ENCODE measurements at places on chromosomes 3 and 15.

- no peak for DNase-seq
These were observed 684 bp downstream of the SLTM start for GRCh38 chr15:58932710-58933280.

DNA sequence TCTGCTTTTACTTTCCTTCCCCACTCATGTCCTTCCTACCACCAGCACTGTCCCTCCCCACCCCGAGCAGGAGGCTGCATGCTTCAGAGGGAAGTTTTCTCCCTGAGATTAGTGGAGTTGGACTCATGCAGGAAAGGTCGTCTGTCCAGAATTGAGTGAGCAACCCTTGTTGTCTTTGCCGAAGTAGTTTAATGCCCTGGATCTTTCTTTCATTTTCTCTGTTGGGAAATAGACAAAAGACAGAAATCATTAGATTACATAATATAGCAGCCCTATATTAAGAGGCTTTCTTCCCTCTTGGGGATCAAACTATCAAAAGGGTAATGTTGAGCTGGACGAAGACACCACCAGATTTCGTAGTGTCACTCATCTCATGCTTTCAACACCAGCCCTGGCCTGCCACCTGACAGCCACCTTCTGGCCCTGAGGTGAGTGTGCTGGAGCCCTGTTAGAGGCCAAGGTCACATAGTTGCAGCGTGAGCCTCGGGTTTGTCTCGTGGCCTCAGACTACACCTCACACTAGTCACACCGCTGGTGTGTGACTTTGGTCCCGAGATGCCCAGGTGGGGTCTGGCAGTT, 231.0 kb downstream of the ITPR1 start:
- no peak for DNase-seq

DNA sequence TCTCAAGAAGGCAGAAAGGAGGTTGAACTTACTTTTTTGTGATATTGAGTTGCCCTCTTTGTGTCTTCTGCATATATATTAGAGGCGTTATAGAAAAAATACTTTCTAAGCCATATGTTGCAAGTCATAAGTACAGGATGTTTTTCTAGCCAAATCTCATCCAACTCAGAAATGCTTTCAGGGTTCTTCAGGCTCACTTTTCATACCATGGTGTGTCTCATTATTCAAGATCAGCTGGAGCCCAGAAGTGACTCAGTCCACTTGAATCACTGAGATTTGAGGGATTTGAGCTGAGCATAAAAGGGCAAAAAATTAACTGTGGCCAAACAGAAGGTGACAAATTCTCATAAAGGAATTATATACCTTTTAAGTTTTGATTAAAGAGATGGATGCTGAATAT, 157.3 kb downstream of the WNT5A start:
- no peak for DNase-seq

GRCh38 chr3:128950223-128950938, 43.5 kb downstream of the CFAP92 start:
- DNase-seq: no peak

- no peak for DNase-seq
These were observed 177.4 kb upstream of the TRIM42 start for GRCh38 chr3:140500473-140500872.

- DNase-seq: no peak
These were observed 117.5 kb downstream of the PDCD6IP start for GRCh38 chr3:33915796-33916546.

- DNase-seq: no peak
These were observed 54.8 kb downstream of the RASGRF1 start for GRCh38 chr15:79035814-79036213.

GRCh38 chr3:106018102-106018501, 149.3 kb upstream of the CBLB start:
- no peak for DNase-seq

DNA sequence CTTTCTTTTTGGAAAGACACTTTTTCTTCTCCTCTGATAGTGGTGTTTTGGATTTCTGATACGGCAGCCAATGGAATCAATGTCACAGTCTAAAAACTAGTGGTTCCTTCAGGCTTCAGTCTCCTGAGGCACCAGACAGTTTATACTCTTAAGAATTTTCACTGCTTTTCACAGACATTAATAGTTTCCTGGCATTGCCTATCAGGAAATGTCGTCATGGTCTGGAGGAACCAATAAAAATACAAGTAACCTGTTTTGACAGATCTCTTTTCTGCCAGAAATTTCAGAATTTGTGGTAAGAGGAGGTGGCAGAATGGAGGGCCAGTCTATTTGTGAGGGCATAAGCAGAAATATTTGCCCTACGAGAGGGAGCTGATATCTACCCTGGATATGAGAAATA, 44.8 kb downstream of the FILIP1L start:
- no peak for DNase-seq

- no peak for DNase-seq
These were observed 19.4 kb upstream of the PTX3 start for GRCh38 chr3:157417247-157417646.

- no peak for DNase-seq
These were observed 110.6 kb upstream of the TNFAIP8L3 start for GRCh38 chr15:51205050-51205975.

Data from stimulated activated CD8-positive, alpha-beta memory T cell treated with anti-CD3 and anti-CD28 coated beads, Interleukin-4, amount 100 ng/mL, for 1 hour (primary cell).